Activated CD4-positive, alpha-beta T cell treated with anti-CD3 and anti-CD28 coated beads, Interleukin-2, amount 50 U/mL, for 24 hours (primary cell): ENCODE measurements at places on chromosomes 7 and 10.

- DNase-seq = no peak
These were observed 156.8 kb upstream of the LYZL1 start for GRCh38 chr10:29131952-29132547.

DNA sequence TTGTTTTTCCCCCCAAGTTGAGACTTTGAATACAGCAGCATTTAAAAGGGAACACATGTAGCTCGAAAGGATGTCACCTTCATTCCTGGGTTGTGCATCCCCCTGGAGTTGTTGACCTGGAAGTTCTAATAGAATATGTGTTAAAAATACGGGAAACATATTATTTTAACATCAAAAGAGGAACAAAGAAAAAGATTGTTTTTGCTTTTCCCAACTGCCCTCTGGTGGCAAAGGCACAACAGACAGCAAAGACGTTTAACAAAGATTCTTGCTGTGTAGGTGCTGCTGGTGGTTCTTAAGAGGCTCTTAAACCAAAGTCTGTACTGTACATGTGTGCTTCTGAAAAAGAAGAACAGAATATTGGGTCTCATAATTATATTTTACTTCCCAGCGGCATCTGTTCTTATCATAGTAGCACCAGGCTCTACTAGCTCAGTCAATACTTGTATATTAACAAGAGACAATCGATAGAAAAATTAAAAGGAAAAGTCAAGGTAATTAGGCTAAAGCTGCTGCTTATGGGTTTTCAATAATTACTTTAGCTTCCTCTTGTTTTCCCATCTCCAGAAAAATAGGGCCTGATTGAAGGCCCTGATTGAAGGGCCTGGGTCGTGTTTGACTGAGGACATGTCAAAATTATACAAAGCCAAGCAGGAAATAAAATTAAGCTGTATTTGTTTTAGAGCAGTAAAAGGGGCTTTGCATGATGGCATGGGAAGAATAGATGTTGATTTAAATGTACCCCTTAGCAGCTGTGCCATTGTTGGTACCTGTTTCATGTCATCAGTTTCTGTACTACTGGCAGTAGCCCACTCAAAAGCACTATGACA is 384.2 kb upstream of the LRGUK start:
- no peak for DNase-seq

- no peak for DNase-seq
These were observed 150.3 kb downstream of the ZNF22 start for GRCh38 chr10:45150997-45151396.

DNA sequence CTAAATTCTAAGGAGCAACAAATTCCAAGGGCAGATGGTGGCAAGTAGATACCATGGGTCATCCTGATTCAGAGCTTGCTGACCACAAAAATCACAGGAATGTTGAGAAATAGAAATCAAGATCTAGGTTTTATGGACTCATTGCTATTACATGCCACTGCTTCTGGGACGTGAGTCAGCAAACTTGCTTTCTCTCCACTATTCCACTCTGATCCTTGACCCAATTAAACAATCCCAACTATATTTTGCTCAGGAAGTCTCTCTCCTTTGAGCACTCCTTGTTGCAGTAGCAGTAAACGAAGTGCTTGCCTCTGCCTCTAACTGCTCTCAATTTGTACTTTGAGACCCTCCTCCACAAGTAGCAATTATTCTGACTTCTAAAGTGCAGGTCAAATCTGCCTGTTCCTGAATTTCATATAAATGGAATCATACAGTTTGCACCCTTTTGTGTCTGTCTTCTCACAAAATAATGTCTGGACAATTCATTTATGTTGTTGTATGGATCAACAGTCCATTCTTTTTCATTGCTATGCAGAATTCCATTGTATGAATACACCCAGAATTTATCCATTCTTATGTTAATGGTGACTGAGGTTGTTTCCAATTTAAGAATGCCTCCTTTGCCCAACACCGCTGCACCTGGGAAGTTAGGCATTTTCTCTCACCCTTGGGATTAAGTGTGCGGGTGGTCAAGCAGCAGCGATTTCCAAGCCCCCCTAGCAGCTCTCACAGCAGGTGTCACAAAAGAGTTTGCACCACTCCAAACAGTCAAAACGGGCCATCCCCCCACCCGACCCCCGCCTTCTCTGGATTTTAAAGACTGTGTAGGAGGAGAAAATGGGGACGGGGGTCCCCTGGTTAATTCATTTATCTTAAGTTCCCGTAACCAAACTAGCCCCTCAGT is 35.9 kb downstream of the ACSM6 start:
- no peak for DNase-seq

- no peak for DNase-seq
These were observed 70.8 kb upstream of the ZMIZ1 start for GRCh38 chr10:78997635-78998618.

DNA sequence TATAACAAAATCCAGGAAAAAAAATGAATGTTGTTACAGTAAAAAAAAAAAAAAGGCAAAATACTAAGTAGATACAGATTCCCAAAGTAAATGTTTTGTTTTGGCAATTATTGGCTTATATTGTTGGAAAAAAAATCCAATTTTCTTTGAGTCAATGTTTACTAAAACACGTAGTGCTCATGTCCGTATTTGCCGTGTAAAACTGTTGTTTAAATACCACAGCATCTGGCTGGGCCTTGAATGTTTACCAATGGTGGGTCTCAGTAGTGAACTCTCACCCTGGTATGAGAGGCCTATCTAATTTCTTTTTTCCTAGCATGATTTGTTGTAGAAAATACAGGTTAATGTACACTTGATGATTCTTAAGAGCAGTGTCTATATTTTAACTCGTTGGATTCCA is 41.4 kb upstream of the SLC26A5 start:
- DNase-seq = no peak

DNA sequence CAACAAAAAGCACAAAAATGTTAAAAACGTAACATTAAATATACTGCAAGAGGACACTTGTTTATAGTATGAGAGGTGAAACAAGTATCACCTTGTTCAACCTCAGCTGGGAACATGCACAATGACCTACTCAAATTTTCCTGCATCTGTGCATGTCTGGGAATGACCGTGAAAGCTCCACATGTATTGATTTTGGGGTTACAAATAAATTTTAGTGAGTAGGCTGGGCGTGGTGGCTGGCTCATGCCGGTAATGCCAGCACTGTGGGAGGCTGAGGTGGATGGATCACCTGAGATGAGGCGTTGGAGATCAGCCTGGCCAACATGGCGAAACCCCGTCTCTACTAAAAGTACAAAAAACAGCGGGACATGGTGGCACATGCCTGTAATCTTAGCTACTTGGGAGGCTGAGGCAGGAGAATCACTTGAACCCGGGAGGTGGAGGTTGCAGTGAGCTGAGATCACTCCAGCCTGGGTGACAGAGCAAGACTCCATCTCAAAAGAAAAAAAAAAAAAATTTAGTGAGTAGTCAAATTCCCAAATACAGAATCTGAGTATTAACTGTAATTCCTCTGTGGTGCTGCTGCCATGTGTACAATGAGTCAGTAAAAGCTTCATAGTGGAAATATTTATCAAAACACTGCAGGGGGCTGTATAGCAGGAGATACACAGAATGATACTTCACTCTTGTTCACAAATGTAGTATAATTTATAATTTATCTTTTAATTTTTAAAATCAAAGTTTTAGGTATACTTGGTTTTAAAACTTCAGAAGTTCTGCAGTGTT is 41.1 kb downstream of the SUGCT start:
- DNase-seq = no peak

GRCh38 chr10:6795541-6795940 is 215.5 kb upstream of the PRKCQ start:
- DNase-seq = no peak

- DNase-seq = no peak
These were observed 417.8 kb downstream of the PARD3 start for GRCh38 chr10:34397324-34397723.

- DNase-seq = no peak
These were observed 58.6 kb downstream of the RAMP3 start for GRCh38 chr7:45216181-45216580.

GRCh38 chr10:14072541-14072940 is 258.2 kb downstream of the FRMD4A start:
- no peak for DNase-seq

DNA sequence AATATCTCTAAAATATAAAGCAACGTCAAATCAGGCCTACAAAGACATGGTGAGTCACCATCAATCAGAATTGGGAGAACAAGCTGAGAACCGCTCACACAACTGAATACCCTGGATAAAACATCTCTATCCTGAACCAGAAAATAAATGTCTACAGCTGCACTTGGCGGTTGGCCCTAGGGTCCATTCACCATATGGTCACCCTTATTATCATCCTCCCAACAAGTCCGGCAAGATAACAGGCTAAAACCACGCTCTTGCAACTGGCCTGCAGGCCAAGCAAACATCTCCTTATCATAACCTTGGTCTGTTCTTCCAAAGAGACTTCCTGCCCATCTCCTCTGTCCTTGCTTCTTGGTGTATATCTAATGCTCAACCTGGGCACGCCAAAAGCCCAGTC is 310.7 kb downstream of the CALN1 start:
- DNase-seq = no peak

DNA sequence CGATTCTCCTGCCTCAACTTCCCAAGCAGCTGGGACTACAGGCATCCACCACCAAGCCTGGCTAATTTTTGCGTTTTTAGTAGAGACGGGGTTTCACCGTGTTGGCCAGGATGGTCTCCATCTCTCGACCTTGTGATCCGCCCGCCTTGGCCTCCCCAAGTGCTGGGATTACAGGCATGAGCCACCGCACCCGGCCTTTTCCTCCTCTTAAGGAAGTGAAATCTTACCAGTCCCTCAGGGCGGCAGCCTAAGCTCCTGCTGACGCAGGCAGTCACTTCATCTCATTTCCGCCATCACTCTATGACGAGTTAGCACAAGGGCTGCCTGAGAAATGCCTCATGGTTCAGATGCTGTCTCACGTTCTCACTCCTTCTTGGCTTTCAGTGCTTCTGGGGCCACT is 246.0 kb upstream of the SHH start:
- no peak for DNase-seq

GRCh38 chr7:71334541-71334940 is 202.6 kb downstream of the GALNT17 start:
- DNase-seq = no peak

GRCh38 chr10:59713196-59713821 is 3.7 kb upstream of the SLC16A9 start:
- DNase-seq = no peak

GRCh38 chr10:15254808-15255648 is 86.5 kb upstream of the NMT2 start:
- no peak for DNase-seq

DNA sequence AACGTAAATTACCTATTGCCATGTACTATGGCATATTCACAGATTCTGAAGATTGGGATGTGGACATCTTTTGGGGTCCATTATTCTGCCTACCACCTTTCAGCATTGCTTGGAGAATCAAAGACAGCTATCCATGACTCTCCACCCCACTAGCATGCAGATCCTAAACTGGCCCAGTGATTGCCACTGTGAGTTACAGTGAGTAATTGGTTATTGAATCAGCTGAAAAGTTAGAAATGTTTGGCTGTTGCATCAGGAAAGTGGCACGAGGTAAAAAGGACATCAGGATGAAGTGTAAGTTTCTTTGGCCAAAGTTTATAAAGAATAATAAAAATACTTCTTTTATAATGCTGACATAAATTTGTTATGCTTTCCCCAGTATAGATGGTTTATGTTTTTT is 148.2 kb upstream of the ETV1 start:
- no peak for DNase-seq

DNA sequence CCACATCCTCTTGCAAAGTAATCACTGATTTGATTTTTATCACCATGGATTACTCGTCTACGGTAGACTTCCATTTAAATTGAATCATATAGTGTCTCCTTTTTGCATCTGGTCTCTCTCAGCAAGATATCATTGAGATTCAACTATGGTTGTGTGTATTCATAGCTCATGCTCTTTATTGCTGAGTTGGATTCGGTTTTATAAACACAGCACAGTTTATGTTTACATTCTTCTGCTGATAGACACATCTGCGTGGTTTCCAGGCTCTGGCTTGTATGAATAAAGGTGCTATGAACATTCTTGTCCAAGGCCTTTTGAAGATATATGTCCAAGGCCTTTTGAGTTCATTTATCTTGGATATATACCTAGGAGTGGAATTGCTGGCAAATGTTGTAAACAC is 356.5 kb upstream of the CELF2 start:
- no peak for DNase-seq

DNA sequence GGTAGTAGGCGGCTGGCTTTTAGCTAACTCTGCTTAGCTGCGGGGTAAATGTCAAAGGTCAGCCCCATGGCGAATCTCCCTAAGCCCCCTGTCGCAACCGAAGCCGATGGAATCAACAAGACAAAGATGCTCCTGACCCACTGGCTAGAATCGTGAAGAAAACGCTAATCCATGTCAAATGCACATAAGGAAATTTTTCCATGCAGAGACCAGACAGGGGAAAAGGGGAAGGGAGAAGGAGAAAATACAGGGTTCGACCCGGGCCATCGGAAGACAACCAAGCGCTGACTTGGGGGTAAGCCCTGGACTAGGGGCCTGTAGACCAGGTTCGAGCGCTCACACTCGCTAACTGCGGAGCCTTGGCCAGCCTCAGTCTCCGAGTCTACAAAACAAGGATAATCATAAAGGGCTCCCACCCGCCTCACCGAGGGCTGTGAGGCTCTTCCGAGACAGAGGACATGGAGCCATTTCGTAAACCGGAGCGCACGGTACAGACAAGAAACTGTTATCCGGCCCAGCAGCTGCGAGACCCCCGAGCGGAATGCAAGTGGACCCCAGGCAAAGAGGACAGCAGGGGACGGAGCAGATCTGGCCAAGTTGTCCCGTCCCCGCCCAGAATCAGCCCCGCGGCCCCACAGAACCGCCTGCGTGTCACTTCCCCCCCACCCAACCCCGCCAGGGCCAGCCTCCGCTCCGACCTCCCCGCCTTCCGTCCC is 507 bp downstream of the SAR1A start:
- no peak for DNase-seq

DNA sequence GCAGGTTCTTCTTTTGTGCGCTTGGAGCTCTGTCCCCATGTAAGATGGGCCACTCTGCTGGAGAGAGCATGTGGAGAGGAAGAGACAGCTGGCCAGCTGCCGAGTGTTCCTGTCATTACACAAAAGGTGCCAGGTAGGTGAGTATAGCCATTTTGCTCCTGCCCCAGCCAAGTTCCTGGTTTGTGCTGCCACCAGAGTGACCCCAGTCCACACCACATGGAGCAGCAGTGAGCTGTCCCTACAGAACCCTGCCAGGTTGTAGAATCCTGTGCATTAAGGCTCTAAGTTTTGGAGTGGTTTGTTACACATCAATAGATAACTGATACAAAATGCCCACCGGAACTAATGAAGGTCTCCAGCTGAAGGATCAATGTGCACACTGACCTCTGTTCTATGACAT is 84.6 kb upstream of the GHITM start:
- no peak for DNase-seq

GRCh38 chr10:60654813-60655464 is 123.3 kb upstream of the CDK1 start:
- DNase-seq = no peak

GRCh38 chr7:155889636-155890511 is 77.6 kb upstream of the SHH start:
- no peak for DNase-seq

GRCh38 chr10:69412232-69412790 is 4.4 kb downstream of the TACR2 start:
- no peak for DNase-seq

GRCh38 chr10:71533936-71534335 is 137.2 kb downstream of the CDH23 start:
- no peak for DNase-seq

GRCh38 chr7:157691586-157692459 is 355.0 kb downstream of the DNAJB6 start:
- no peak for DNase-seq

- no peak for DNase-seq
These were observed 5.1 kb upstream of the FAM133B start for GRCh38 chr7:92595281-92595680.

GRCh38 chr7:121824276-121824675 is 48.7 kb upstream of the PTPRZ1 start:
- DNase-seq = no peak

- DNase-seq = no peak
These were observed 62.5 kb downstream of the GNA12 start for GRCh38 chr7:2781636-2782035.
